ENCODE measurements at places on chromosomes 11 and 22. TPM values are rescaled to one million over a fixed set of nuclear protein-coding genes. Genes with fewer than 3 reads are reported as not detected.
A peak's percentile ranks its signal among the peaks of the same experiment; 100 is the strongest.

DNA sequence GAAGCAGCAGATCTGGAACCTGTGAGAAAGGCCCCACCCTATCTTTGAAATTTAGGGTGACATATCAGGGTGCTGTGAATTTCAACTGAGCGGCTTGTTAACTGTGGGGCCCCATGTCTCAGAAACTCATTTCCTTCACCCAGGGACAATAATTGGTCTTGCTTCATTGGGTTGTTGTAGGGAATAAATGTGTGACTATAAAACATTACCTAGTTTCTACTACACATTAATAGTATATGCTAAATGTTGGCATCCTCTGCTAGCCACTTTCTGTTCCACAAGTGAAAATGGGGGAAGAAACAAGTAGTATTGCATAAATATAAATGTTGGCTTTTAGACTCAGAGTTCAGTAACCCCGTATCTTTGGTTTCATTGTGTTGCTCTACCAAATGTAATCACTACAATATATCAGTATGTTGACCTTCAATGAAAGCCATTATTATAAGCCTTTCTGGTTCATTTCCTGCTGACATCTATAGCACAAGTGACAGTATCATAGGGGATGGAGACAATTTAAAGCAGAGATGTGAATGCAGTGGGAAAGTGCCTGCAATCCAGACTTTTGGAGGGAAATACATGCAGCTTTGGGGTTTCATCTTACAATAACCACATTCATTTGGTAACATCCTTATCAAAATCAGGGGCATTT is 905.5 kb upstream of the RAG2 start:
- DNase-seq, result no peak

DNA sequence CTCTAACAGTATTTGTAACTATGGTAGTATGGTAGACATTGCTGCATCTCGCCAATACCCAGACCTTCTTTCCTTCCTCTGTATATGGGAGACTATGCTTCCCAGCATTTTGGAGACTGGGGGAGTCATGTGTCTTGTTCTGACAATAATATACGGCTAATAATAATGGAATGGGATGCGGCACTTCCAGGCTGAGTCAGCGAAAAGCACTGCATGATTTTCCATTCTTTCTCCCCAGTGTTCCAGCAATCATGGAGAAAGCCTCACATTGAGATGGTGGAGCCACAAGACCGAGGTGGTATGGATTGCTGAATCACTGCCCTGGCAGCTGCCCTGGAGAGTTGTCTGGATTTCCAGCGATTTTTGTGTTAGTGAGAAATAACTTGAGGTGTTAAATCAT is 77.1 kb upstream of the FIBIN start:
- peak; percentile 15 for DNase-seq

GRCh38 chr11:720017-720641 is 14.1 kb downstream of the EPS8L2 start:
- DNase-seq, result no peak

Gene CLDN5
- not detected for total RNA-seq

GRCh38 chr22:20233351-20234313 is 34.5 kb downstream of the RTN4R start:
- DNase-seq, result no peak

DNA sequence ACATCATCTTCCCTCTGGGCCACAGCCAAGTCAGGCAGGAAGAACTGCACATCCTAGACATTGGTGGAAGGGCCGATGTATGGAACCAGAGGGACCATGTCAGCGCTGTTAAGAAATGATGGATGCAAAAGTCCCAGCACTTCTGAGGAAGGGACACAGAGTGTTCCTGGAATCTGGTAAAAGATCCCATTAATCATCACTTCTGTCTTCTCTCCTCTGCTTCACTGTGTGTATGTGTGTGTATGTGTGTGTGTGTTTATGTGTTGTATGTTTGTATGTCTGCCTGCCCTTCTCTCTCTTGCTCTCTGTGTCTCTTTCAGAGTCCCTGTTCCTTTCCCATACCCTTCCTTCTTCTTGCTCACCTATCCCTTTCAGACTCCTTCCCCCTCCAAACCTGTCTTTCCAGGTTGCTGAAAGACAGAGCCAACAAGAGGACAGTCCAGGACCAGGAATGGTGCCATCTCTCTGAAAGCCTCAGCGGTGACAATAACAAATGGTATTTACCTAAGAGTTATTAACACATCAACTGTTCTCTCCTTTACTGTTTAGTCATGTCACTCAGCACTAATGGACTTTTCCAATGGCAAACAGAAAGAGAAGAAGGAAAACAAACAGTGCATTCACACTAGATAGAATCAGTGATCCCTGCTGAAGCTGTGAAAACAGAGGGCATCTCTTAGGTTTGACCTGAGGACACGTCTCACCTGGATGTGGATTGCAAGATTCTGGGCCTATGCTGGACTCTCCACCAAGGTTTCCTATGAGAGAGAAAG is 47.1 kb downstream of the EHF start:
- no peak for DNase-seq

GRCh38 chr11:87203907-87204602 is 166.3 kb downstream of the TMEM135 start:
- DNase-seq, result no peak

Gene KCNJ5
- total RNA-seq, result 1.4 TPM

DNA sequence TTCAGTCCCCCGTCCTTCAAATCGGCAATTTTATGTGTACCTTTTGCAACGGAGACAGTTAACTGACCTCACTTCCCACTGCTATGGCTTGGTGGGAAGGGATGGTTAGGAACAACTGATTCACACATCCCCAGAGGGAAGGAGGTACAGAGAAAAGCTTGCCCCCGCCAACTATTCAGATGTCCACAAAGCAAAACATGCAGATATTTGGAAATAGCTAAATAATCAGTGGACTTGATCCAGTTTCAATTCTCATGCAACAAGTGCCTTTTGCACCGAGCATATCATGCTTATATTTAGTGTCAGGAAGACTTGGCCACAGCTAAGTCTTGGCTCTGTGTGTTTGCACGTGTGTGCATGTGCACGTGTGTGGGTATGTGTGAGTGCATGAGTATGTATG is 144.6 kb downstream of the SNX19 start:
- no peak for DNase-seq

GRCh38 chr11:21511835-21512440 is 680.9 kb upstream of the ANO5 start:
- peak; percentile 8 for DNase-seq

DNA sequence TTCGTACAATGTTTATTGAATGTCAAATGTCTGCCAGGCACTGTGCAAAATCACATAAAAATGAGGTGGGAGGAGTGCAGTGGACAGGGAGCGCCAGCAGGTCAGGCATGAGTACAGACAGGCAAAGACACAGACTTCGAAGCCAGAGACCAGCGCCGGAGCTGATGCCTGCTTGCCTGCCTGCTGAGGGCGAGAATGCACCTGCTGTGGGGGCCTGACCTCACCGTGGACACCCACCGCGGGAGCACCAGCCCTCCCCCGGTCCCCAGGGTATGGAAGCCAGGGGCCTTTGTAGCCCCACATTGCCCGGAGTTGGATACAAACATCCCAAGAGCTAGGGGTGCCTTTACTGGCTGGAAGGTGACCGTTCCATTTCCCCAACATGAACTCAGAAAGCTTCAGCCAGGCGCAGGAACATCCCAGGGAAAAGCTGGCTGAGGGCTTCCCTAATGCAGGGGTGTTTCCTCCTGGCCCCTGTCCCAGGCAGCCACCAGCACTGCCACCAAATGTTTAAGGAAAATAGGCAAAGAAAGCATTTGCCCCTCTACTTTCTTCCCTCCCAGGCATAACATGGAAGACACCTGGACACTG is 17.9 kb downstream of the IFITM10 start:
- DNase-seq, result no peak

Data from astrocyte (in vitro differentiated cells and primary cell).